ENCODE measurements at places on chromosomes 12 and 14.
A peak's percentile ranks its signal among the peaks of the same experiment; 100 is the strongest.

GRCh38 chr12:78183824-78184223 lies 353.1 kb downstream of the NAV3 start:
- no peak for DNase-seq

DNA sequence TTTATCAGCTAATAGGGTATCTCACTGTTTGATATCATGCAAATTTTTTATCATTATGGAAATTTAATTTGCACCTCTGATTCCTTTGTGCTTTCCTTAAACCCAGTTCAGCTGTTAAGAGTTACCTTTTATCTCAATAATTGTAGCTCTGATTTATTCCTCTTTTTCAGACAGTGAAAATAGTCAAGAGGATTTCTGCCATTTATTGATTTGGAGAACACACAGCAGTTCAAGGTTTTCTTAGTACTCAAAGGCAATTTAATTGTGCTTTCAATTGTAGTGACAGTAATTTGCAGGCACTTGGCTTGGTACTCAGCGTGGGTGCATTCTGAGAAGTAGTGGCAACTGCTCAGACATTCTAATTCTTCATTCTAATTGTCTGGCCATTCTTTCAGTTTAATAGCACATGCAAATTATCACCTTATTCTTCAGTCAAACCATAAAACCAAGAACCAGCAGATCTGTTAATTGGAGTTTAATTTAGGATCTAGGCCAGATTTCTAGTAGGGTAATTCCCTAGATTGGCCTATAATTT lies 709.3 kb downstream of the RPS29 start:
- DNase-seq: no peak

- no peak for DNase-seq
Observed at GRCh38 chr14:77353469-77354141, 23.3 kb downstream of the TMED8 start.

- peak; percentile 75 for DNase-seq
Observed at GRCh38 chr14:67571275-67571990, 28.6 kb downstream of the PIGH start.

- DNase-seq: no peak
Observed at GRCh38 chr12:46209170-46209569, 59.7 kb downstream of the SLC38A1 start.
